ENCODE measurements at places on chromosomes 7 and 10.

- DNase-seq: no peak
These were observed 52.3 kb upstream of the AQP1 start for GRCh38 chr7:30859202-30859939.

GRCh38 chr7:151722533-151722932, 154.4 kb downstream of the PRKAG2 start:
- no peak for DNase-seq

- no peak for DNase-seq
These were observed 71.3 kb downstream of the KCND2 start for GRCh38 chr7:120344276-120344675.

- no peak for DNase-seq
These were observed 30.7 kb upstream of the INPP5A start for GRCh38 chr10:132506711-132507408.

DNA sequence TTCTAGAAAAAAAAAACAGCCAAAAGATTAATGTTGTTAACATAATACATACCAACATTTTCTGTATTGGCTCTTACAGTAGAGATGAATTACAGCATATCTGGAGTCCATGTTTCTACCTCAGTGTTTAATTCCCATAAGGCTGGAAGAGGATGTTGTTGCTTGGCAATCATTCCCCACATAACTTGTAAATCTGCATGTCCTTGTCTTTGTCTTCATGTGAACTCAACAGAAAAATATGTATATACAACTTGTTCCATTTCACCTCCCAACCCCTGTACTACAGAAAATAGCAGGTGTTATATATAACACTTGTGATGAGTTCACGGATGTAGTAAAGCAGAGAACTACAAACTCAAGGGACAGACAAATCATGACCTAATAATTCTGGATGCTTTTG, 160.9 kb upstream of the SEMA3C start:
- no peak for DNase-seq

DNA sequence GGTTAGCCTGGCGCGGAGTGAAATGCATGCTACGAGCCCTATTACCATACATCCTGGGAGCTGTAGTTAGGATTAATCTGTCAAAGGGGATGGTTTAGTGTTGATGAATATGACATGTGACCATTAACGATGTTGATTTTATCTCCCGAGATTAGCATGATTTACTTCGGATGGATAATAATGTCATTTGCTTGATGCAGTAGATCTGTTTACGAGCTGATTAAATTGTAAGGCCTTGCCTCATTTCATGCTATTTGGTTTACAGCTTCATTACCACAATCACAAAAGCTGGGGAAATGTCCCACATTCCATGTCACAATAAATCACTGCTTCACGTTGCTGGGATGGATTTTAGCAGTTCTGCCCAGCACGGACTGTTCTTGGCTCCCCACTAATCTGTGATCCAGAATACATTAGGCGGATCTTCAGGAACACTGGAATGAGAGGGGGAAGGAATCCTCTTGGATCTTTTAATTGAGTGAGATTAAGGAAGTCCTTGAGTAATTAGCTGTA, 22.3 kb downstream of the ZNF503 start:
- no peak for DNase-seq

- DNase-seq: no peak
These were observed 22.2 kb downstream of the ENTPD7 start for GRCh38 chr10:99681553-99681952.

- no peak for DNase-seq
These were observed 22.2 kb upstream of the SH2B2 start for GRCh38 chr7:102264367-102264891.

- DNase-seq: no peak
These were observed 4.0 kb downstream of the HOXA5 start for GRCh38 chr7:27139334-27140125.

DNA sequence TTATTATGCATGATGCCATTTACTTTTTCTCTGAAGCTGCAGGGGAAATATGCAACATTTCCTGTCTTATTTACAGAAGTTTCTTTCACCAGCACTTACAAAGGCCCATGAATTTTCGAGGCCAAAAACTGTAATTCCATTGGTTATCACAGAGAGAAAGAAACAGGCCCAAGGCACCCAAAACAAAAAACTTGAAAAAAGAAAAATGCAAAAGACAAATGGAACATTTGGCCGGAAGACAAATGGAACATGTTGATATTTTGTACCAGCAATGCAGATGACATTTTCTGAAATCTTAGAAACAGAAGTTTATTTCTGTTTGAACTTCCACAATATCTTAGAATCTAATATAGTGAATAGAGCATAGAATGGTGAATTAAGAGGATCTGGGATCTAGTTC, 56.3 kb upstream of the PNLIP start:
- DNase-seq: no peak

DNA sequence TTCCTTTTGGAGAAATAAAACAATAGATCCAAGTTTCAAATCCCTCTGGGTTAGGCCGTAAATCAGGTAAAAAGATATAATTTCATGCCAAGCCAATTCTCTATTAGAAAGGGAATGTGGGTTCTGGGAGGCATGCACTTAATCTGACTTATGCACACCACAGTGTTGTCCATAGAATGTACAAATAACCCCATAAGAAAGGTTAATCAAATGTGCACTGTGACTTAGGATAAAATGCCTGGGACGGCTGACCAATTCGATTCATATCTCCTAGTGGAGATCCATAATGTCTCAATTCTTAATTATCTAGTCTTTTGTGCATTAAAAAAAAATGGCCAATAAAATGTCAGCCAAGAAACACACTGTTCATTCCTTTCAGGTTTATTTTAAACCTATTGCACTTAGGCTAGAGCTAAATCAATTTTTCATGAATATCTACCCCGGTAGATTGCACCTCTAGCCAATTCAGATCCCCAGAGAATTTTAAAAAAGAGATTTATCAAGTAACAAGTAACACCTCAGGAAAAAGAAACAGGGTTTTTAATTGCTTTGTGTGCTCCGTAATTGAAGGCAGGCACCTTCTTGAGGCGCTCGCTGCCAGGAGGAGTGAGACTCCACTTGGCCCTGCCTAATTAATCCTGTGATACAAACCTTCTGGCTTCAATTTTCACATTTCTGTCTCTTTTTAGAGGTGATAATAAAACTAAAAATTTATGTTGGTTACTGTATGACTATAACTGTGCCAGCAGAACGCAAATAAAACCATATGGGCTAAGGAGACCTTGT, 265.1 kb downstream of the ETV1 start:
- no peak for DNase-seq

DNA sequence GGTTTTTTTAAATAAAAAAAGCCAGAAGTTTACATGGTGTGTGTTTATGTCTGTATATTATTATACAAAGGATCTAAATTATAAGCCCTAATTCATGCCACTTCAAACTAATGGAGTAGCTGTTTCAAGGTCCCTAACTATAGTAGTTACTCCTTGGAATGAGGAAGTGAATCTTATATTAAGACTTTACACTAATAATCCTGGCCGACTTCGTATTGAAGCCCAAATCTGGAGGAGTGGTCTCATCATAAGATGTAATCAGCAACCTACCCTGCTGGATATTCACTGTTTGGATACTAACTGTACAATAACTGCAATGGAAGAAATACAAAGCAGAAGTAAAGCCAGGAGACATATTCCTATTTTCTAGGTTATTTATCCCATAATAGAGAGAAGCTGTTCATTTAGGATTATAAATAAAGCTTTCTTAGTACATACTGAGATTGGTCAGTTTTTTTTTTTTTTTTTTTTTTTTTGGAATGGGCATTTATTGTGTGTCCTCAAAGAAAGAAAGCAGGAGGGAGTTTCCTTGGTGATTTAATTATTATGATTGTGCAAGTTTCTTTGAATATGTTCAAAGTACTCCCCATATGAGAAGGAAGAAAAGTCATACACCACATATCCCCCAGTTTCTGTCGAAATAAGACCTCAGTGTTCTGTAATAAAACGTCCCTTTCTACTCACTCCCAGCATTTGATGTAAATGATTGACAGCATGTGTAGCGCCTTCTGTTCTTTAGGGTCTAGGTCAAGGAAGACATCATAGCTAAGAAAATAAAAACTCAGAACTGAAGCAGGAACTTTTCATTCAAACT, 397.8 kb downstream of the EXOC4 start:
- no peak for DNase-seq

DNA sequence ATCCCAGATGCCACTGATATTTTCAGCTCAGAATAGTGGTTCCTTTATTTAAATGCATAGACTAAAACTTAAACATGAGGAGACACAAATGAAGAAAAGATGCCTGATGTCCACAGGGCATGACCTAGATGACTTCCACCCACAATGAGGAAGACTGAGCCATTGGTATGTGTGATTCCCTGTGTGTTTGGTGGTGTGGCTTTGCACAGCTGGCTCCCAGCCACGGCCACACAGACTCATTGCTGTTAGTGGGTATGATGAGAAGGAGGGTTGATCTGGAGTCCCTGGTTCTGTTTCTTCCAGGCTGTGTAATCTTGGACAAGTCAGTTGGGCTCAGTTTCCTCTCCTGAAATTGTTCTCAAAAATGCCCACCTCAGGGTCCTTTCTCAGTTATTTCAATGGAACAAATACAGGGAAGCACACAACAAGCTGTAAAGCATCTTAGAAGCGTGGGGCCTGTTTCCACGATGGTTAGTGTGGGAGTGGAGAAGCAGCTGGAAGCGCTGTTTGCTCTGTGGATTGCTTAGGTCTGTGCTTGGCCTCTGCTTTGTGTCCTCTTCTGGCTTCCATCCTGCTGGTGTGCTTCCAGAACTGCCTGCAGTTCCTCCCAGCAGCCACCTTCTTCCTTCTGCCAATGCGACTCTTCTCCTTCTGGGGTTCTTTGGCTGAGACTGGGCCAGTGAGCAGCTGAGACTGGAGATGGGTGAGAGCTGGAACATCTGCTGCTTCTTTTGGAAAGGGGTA, 303.7 kb downstream of the BMPER start:
- no peak for DNase-seq

DNA sequence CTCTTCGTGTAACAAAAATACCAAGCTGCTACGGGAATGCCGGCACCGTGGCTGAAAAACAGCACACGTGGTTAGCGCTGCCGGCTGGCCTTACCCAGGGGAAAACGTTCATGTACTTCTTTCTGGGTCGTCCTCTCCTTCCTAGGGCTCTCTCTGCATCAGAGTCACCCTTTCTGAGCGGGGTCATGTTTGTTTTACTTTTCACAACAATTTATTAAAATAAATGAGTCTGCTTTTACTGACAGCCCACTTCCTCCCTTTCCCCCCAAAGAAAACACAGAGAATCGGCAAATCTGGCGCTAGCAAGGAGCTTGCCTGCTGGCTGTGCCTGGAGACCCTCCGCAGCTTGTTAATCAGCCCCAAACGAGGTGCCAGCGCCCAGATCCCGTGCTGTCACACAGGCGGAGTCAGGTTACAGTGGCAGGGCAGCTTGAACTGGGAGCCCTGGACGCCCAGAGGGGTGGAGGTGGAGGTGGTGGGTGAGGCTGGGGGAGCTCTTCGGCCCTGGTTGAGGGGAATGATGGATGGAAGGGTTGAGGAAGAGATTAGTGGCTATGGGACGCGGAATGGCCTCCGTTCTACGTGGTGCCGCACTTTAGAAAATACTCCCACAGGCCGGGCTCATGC, 162.2 kb upstream of the TNS3 start:
- no peak for DNase-seq

GRCh38 chr7:110507369-110507768, 583.6 kb upstream of the LRRN3 start:
- no peak for DNase-seq

DNA sequence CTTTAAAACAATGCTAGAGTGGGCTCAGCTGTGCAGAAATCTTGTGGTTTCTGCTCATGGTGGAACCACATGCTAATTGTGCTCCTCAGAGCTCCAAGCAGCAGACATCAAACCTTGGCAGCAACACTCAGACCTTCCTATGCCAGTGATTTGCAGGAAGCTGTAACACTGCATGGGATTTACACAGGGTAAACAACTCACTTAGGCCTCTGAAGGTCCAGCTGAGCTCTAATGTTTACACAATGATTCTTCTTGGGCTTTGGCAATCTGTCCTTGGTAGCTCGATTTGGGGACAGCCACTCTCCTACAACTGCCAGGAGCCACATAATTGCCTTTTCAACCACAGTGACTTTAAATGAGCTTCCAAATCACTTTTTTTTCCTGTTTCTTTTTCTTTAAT, 97.7 kb upstream of the PDLIM1 start:
- no peak for DNase-seq

DNA sequence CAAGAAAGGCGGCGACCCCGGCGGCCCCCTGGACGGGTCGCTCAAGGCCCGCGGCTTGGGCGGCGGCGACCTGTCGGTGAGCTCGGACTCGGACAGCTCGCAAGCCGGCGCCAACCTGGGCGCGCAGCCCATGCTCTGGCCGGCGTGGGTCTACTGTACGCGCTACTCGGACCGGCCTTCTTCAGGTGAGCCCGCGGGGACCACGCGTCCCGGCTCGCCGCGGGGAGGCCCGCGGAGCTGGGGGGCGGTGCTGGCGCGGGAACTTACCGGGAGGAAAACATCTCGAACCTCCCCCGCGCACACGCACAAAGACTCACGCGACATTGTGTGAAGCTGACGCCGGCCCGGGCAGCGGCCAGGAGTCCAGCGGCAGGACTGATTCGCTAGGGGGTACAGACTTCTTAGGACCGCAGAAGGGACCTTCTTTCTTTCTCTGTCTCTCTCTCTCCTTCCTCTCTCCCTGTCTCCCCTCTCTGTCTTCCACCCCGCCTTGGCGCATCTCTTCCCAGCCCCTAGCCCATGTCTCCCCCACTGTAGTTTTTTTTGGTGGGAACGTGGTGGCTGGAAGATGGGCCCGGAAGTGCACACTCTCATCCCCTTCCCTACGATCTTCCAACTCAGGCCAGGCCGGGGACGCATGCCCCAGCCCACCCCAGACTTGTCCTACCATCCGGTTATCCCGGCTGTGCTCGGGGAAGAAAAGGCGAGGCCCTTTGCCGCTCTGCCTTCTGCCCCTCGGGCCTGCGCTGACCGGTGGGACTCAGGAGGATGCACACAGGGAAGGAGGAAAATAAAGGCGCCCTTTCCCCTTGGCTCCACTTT, 1.2 kb downstream of the EN2 start:
- DNase-seq: no peak

- DNase-seq: no peak
These were observed 351.3 kb upstream of the BMPER start for GRCh38 chr7:33554046-33554445.

- no peak for DNase-seq
These were observed 42.5 kb downstream of the PPP1R3C start for GRCh38 chr10:91590142-91590903.

DNA sequence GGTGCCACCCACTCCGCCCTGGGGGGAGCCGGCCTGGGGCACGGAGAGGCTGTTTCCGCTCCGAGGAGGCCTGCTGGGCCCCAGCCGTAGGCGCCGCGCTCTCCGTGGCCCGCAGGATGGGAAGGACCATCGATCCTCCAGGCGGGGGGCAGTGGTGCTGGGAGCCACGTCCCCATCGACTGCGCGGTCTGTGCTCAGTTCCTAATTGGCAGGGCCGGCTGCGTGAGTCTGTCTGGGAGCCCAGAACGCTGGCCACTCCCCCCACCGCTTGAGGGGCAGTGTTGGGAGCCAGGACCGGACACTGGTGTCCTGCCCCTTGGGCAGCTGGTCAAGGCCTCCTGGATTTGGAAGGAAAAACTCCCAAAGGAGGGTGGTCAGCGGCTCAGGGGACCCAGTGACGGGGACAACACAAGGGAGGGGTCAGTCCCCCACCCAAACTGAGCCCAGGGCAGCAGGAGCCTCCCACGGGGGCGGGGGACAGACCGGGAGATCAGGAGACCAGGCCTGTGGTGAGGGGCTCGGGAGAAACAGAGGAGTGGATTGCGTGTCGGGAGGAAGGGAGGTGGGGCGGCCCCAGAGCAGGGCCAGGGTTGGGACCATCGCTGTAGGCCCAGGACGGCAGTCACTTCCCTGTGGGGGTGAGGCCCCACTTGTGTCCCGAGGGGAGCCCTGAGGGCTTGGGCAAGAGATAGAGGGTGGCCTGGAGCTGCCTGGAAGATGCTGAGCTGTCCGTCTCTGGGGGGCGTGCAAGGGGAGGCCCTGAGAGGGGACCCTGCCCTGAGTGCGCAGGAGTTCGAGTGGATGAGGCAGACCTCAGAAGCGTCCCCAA, 89.0 kb downstream of the UNCX start:
- DNase-seq: no peak
